Effector CD4-positive, alpha-beta T cell (primary cell): ENCODE measurements at places on chromosomes 1 and 21.
A peak's percentile ranks its signal among the peaks of the same experiment; 100 is the strongest.

GRCh38 chr1:82465024-82465423 lies 664.3 kb downstream of the ADGRL2 start:
- no peak for DNase-seq

DNA sequence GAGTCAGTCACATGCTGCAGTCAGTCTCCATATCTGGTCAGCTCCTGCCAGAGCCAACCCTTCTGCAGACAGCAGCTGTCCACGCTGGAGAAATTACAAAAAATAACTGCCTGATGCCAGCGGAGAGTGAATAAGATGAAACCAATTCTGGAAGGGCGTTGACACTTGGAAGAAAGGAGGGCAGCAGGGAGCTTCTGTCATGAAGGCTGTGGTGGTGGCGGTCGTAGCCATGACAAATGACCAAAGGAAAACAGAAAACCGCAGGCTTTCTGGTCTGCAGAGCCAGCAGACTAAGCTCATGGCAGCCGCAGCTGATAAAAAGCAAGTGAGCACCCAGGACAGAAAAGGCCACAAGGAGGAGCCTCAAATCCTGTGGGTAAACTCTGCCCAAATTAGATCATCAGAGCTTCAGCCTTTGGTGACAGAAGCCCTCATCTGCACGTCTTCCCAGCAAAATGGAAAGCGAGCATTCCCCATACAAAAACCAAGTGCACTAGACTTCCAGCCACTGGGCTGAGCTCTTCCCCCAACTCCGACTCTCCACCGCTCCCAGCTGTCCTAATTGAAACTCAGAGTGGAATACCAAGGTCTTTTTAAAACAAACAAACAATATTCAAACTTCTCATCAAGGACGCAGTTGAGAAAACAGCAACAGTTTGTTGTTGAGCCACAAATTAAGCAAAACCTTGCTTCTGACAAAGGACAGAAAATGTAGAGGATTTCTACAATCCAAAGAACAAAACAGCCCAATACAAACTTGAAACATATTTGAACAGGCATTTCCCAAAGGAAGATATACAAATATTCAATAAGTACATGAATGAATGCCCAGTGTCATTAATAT lies 28.7 kb downstream of the RSPH1 start:
- no peak for DNase-seq

DNA sequence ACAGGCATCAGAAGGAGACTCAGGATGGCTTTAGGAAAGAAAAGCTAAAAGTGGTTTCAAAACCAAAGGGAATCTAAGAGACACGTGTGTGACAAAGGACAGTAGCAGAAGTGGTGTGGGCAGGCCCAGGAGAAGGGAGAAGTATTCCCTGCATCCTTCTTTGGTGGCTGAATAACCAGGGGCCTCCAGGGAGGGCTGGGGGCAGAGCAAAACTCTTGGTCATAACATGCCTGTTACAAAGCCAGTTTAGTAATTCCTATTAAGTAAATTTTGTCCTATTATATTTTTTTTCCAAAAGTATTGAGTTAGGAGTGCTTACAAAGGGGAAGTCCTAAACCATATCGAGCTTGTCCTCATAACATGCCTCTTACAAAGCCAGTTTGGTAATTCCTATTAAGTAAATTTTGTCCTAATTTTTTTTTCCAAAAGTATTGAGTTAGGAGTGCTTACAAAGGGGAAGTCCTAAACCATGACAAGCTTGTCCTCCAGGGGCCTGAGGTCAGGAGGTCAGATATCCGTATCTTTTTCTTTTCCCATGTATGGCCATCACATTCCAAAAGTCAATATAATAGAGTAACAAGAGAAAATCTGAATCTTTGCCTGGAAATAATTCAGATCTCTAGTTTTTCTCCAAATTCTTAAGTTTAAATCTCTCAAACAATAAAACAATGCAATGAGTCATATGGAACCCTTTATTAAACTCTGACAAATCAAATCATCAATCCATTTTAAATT lies 509.2 kb downstream of the LTN1 start:
- DNase-seq, result no peak

- no peak for DNase-seq
These were observed 85.7 kb downstream of the NENF start for GRCh38 chr1:212518188-212519054.

GRCh38 chr1:7760245-7760644 lies 10.9 kb upstream of the VAMP3 start:
- no peak for DNase-seq

- DNase-seq, result no peak
These were observed 35.3 kb downstream of the RGS8 start for GRCh38 chr1:182649041-182649440.

DNA sequence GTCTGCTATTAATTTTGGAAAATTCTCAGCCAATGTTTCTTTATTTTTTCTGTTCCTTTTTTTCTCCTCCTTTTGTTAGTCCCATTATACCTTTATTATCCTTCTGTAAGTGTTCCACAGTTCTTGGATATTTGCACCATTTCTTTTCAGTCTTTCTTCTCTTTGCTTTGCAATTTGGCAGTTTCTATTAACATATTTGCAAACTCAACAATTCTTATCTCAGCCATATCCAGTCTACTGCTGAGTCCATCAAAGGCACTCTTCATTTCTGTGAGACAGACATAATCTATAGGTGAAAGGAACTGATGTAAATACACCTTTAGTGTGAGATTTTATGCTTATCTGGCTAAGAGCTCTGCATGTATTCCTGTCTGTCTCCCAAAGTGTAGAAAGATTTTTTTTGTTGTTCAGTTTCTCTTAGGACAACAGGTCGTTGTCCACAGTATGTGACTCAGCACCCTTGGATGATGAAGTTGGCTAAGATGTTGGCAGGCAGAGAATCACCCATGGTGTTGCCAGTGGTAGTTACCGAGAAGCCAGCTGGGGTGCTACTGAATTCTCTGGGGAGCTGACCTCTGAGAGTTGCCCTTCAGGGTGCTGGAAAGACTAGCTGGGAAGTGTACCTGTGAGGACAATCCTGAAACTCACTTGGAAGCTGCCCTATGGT lies 38.4 kb downstream of the LEPR start:
- no peak for DNase-seq

DNA sequence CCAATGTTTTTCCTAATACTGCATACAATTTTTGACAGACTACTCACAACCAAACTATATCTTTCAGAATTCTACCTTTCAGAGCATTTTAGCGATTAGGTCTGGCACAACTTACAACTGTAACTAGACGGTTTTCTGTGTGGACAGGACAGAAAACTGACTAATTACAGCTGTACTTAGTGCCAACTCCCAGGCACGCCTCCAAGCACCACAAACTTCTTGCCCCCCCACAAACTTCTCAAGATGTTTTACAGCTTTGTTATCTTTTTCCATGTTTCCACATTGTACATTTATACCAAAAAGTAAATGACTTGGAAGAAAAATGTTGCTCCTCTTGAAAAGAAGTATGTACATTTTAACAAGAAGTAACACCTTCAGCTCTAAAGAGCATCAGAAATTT lies 13.8 kb downstream of the LYST start:
- no peak for DNase-seq

DNA sequence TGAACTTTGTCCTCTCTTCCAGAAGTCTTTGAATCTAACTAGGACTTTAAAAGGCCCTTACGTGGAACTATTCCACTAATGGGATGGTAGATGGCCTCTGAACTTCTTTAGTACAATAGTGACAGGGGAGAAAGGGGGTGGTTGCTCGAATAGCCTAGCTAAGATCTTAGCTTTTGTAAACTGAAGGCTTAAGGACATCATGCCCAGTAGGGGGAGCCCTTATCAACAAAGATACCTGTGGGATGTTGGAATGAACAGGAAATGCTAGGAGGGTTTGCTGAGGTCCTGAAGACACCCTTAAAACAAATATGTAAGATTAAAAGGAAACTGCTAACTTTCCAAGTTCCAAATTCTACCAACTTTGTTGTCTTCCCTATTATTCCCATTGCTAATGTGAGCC lies 33.2 kb downstream of the NHLH2 start:
- DNase-seq, result peak; percentile 11

GRCh38 chr1:41484402-41485241 lies at the start of gene EDN2:
TSS of gene EDN2 (minus strand) at chr1:41484683. CDS start at chr1:41484601, 82 bp downstream.
- no peak for DNase-seq

- DNase-seq, result no peak
These were observed 470.6 kb downstream of the PTPRU start for GRCh38 chr1:29706936-29707335.

- DNase-seq, result no peak
These were observed 49.8 kb upstream of the GADD45A start for GRCh38 chr1:67635055-67635809.

DNA sequence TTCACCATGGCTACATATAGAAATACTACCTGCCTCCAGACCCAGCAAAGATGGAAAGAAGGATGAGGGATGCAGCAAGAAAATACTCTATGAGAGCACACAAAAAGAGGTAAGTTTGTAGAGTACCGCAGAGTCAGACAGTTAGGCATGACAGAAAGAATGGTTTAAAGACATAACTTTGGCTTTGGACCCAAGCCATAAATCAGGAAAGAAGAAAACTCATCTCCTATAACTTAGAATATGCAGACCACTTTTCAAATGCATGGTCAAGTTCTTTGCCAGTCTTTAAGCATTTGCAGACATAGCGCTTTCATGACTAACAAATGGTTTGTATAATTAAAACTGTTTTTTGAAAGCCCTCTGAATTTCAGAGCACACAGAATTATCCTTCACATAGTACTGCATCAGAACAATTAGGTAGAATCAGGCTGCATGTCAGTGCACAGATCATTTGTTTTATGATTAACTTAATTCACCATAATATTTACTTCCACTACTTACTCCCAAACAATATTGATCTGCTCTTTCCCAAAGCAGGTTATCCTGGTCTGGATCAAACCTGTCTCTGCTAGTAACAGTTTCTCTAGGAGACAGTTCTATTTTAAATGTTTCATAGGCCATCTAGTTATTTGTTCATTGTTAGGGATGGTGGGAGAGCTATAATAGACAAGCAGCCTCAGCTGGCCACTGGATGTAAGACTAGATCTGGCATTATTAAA lies 280.7 kb upstream of the NR5A2 start:
- no peak for DNase-seq

GRCh38 chr1:94117259-94117851 lies 3.6 kb downstream of the ABCA4 start:
- no peak for DNase-seq

- DNase-seq, result no peak
These were observed 87.7 kb downstream of the C4BPA start for GRCh38 chr1:207191776-207192175.

DNA sequence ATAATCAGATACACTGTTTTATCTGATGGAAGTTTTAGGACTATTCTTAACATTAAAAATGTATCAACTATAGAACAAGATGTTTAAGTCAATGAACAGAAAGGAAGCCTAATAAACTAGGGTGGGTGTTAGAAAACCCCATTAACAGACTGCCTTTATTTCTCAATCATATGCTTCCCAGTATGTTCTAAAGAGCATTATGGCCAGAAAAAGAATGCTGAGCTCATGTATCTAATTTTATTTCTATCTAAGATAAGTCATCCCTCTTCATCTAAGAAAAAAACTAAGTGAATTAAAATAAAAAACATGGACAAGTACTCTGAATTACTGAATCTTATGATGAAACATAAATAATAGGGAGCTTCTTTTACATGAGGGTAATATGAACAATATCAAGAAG lies 86.5 kb upstream of the TTC39A start:
- DNase-seq, result no peak

DNA sequence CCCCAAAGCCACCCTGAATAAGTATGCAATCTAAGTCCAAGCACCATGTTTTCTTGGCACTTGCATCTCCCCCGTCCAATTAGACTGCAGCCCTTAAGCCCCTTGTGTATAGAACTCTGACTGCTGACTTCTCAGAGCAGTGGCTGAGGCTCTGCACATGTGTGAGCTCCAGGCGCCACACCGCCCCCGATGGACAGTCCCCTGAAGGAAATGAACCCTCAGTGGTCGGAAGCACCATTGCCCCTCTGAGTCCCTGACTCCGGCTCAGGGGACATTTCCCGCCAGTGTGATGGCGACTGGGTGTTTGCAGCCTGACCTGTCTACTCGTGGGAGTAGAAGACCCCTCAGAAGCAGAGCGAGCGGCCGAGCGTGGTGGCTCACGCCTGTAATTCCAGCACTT lies 37.2 kb upstream of the SCCPDH start:
- no peak for DNase-seq

DNA sequence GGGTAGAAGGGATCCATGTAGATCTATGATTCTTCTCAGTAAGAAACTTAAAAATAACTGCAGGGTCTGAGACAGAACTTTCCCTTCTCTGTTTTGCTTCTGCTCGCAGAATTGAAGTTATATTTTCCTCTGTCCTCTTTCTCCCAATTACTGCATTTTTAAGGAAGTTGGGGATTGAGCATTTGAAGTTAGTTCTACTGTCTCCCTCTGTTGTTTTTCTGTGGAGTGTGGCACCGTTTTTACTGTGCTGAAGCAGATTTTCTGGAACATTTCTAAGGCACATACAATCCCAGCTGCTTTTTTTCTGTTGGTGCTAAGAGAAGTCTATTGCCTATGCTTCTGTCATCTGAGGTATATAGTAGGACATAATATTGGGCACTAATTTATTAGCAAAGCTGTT lies 43.3 kb downstream of the RASAL2 start:
- no peak for DNase-seq

DNA sequence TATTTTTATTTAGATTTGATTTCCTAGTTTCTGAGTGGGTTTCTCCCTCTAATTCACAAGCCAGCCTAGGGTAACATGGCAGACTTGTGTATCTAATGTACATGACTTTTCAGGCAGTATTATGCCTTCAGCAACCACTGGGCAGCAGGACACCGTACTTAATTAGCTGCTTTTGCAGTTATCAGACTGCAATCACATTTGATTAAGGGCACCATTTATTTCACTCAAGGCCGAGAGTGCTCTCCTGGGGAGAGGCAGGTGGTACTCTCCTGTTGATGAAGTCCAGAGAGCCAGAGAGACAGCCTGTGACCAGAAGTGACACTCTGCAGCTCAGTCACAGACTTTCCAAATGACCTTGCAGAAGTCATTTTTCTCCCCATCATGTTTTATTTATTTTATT lies 18.7 kb downstream of the CYYR1 start:
- DNase-seq, result no peak

GRCh38 chr1:54391450-54392209 lies 14.6 kb downstream of the SSBP3 start:
- no peak for DNase-seq

DNA sequence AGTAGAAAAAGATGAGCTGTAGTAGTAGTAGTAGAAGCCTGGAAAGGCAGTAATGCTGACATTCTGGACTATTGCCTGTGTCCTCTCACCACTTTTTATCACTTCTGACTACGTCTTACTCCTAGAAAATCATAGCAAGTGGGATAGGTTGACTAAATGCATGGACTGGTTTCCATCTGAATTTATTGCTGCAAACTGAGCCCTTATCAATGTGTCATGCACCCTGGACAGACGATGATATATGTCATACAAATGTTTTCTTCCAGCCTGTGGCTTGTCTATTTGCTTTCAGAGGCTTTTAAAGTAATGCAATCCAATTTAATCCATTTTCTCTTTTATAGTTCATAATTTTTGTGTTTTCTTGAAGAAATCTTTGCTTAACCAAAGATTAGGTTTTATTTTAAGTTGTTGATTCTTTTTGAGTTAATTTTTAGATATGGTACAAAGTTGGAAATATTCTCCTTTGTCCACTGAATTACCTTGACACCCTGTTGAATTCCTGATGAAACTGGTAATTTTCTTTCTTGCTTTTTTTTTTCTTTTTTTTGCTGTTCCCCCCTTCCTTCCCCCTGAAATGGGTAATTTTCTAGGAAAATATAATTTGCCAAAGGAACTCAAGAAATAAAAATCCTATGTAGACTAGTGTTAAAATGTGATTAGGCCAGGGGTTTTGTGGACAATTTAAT lies 47.1 kb downstream of the PHACTR4 start:
- no peak for DNase-seq
